Kidney glomerular epithelial cell (primary cell): ENCODE measurements at places on chromosomes 6 and 20.
A peak's percentile ranks its signal among the peaks of the same experiment; 100 is the strongest.

GRCh38 chr6:125910527-125910926 is 46.0 kb upstream of the HINT3 start:
- DNase-seq: no peak

DNA sequence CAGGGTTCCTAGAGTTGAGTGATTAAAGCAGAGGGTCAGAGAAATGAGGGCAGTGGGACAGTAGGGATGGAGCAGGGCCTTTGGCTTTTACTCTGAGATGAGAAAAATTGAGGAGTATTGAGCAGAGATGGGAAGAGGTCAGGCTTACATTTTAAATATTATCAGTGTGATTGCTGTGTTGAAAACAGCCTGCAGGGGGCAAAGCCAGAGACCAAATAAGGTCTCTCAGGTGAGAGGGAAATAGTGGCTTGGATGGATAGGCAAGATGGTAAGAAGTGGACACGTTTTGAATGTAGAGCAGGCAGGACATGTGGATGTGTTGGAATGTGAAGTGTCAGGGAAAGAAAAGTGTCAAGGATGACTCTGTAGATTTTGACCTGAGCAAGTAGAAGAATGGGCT is 105.0 kb upstream of the MAP3K7 start:
- DNase-seq: no peak

GRCh38 chr6:6780231-6780630 is 191.7 kb downstream of the LY86 start:
- DNase-seq: no peak

GRCh38 chr20:58071991-58072390 is 156.5 kb downstream of the ANKRD60 start:
- DNase-seq: no peak

DNA sequence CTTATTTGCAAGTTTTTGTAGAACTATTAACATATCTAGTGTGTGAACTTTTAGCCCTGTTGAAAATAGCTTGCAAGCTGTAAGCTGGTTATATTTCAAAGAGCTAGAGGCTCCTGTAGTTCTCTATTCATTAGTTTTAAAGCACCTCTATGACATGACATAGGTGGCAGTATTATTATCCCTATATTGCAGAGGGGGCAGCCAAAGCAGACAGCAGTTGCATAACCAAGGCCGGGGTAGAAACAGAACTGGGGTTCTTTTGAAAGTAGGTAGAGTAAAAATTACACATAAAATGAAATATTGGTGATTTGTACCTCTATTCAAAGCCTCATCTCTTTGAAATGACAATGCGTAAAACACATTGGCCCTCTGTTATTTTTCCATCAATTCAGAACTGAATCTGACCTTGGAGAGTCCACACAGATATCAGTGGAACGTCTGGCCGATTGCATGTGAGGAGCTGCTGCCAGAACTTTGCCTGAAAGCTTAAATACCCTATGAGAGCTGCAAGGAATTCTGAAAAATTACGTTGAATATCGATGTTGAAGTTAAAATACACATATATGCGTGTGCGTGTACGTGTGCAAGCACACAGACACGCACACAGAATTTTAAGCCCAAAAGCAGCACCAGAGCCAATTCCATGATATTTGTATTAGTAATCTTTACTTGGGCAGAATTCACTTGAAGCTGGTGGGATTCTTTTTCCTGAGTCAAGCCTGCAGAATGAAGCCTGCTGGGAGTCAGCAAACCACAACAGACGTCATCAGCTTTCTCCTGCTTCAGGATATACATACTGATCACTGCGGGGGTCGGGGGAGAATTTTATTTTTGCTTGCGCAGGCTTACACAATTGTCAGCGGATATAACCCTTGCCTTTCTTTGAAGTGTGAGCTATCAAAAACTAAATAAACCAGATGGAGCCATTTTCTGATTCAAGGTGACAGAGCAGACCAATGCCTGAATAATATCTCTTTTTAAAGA is 163.2 kb downstream of the PDE7B start:
- DNase-seq: no peak

GRCh38 chr6:25497383-25498040 is 154.5 kb upstream of the SCGN start:
- no peak for DNase-seq

- no peak for DNase-seq
These were observed 514 bp downstream of the ORC3 start for GRCh38 chr6:87590417-87590880.

DNA sequence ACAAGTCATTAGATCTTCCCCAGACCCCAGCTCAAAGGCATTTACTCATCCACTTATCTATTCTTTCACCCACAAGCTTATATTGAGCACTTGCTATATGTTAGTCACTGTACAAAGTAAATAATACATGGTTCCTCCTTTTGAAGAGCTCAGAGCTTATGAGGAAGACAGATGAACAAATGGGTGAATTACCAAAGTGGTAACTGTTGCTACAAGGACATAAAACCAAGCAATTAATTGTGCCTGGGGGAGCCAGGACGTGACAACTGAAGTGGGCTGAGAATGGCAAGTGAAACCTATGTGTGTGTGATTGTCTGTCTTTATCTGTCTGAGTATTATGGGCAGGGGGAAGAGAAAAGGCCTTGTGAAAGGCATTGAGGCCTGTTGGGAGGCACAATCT is 45.6 kb upstream of the AKIRIN2 start:
- no peak for DNase-seq

DNA sequence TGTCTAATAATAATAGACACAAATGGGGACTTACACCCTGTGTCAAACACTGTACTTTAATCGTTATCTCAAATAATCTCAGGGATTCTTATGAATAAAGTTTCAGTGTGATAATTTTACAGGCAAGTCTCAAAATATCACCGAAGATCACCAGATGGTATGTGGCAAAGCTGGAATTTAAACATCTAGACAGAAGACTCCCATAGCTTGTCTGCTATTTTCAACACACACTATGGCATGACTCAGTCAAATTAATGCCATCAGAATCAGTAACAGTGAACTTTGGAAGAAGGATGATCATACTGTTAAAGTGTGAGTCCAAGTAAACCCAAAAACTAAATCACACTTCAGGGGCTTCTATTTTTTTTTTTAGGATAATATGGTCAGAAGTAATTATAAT is 867.6 kb upstream of the FLRT3 start:
- no peak for DNase-seq

DNA sequence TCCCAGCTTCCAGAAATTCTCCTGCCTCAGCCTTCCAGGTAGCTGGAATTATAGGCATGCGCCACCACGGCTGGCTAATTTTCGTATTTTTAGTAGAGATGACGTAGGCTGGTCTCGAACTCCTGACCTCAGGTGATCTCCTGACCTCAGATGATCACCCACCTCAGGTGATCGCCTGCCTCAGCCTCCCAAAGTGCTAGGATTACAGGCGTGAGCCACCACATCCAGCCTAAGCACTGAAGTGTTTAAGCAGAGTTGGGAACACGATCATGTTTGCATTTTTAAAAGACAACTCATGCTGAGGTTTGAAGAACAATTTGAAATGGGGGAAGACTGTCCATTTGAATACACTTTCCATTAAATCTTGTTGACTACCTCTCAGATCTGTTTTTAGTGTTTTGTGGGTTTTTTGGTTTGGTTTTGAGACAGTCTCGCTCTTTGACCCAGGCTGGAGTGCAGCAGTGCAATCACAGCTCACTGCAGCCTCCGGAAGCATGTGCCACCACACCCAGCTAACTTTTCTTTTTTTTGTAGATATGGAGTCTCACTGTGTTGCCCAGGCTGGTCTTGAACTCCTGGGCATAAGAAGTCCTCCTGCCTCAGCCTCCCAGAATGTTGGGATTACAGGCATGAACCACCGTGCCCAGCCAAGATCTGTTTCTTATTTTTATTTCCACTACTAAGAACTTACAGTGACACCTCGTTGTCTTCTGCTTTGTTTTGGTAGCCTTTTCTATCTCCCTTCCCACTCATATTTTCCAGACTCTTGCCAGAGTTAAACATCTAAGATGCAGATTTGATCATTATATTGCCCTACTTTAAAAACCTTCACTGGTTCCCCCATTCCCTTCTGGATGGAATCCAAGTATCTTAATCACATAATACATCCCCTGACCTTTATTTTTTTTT is 5.5 kb downstream of the CASP8AP2 start:
- no peak for DNase-seq

GRCh38 chr6:139250296-139251044 is 41.3 kb downstream of the TXLNB start:
- no peak for DNase-seq

DNA sequence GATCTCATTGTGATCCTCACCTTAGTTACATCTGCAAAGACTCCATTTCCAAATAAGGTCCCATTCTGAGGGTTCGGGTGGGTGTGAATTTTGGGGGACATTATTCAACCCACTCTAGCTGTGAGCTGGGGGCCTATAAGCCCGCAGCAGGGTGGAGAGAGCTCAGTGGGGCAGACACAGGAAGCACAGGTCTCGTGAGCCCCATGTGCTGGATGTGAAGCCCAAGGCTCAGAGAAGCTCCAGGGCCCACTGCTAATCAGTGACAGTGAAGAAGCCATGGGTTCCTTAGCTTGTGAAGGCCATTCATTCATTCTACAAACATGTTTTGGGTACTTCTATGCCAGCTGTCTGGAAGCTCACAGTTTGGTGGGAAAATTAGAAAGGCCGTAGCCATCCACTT is 47.5 kb downstream of the CHMP4B start:
- DNase-seq: no peak

GRCh38 chr6:158213925-158214674 is 46.0 kb downstream of the GTF2H5 start:
- peak; percentile 80 for DNase-seq

DNA sequence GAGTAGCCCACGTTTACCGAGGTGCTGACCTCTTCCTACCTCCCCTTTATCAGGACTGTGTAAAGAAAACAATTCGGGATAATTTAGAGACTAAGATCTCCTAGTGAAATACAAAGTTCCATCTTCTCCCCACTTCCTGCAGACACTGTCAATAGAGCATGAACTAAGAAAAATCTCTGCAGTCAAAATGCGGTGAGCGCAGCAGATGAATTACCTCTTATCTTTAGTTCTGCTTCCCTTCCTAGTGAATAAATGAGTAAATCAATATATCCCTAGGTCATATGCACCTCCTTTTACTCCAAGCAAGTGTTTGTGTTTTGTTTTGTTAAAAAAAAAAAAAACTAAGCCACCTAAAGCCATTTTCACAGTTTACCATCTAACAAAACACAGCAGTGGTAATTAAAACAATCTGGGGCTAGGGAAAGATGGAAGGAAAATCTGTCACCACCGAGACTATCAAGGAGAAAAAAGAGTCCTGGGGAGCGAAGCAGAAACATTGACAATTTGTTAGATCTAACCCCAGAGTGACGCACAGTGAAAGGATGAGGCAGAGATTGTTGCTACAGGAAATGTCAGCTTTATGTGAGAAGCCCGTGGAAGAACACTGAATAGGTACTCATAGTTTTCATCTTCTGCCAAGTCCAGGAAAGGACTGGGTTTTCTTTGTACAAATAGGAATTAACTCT is 159.4 kb upstream of the SPTLC3 start:
- DNase-seq: no peak

DNA sequence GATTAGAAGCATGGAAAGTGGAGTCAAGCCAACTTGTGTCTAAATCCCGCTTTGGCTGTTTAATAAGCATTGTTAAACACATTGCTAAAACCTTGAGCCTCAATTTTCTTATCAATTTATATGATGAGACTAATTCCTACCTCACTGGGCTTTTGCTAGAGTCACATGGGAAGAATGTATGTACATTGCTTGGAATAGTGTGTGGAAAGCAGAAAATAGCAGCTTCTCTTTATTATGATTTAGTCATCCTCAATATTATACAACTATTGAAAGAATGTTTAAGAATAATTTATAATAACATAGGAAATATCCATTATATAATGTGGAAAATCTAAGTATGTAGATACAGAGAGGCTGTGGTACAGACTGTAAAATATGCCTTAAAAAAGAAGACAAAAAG is 313.0 kb upstream of the CDYL start:
- DNase-seq: no peak

DNA sequence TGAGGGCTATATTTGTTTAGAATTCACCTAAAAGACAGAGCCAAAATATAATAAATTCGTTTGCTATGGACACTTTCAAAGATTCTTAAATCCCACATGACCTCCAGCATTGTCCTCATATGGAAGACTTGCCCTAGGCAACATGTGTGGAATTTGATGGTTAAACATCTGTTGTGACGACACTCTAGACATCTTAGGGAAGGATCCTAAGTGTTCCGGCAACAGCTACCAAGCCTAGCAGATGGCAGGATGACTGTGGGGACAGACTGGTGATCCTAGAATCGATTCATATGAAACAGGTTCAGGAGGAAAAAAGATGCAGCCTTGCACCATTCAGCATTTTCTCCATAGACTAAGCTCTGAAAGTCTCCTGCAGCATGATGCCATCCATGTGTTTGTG is 77.6 kb upstream of the BACH2 start:
- DNase-seq: no peak

GRCh38 chr6:148628251-148628650 is 118.6 kb upstream of the UST start:
- no peak for DNase-seq

GRCh38 chr6:14754751-14755513 is 490.9 kb upstream of the JARID2 start:
- DNase-seq: no peak

DNA sequence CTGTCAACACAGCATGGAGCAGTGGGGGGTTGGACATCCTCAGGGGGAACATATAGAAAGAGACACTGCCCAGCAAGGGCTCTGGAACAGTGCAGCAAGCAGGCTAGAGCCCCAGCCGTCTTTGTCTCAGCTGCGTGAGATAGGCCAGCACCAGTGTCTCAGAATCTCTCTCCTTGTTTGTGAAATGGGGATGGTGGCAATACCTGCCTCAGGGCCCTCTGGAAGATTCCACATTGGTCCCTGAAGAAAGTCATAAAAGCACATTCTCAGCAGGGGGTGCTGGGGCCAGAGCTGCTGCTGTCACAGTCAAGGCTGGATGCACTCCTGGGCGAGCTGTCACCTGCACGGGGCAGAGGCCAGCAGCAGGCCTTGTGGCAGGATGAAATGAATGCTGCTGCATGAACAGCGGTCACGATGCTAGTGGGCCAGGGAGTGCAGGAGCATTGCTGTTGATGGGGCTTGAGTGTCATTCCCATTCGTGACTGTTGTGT is 121.7 kb downstream of the SYCP2 start:
- DNase-seq: no peak
